Activated T-cell treated with anti-CD3 and anti-CD28 coated beads, Interleukin-2, amount 50 U/mL, for 24 hours (primary cell): ENCODE measurements at places on chromosomes 16 and 17.

DNA sequence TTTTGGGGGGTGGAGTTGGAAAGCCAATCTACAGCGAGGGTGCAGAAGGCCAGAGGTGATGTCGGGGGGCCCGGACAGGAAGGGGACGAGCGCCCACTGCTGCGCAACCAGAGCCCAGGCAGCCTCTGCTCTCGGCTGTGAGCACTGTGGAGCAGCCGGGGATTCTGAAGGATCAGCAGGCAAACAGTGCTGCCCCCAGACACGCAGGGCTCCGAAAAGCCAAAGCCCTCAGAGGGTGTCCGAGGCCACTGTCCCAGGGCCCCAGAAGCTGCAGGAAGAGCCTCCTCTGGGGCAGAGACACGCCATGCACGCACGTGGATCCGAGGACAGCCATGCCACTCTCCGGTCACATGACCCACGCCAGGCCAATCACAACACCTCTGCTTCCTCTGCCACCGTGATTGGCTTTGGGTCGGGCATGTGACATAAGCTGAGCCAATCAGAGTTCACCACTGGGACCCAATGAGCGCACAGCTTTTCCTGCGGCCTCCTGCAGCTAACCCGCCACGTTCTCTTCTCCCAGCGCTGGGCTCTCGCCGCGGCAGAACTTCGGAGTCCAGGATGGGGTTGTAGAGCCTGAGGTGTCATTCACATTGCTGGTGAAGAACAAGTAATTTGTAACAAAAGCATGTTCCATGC lies 40.7 kb downstream of the ACTG1 start:
- no peak for DNase-seq

DNA sequence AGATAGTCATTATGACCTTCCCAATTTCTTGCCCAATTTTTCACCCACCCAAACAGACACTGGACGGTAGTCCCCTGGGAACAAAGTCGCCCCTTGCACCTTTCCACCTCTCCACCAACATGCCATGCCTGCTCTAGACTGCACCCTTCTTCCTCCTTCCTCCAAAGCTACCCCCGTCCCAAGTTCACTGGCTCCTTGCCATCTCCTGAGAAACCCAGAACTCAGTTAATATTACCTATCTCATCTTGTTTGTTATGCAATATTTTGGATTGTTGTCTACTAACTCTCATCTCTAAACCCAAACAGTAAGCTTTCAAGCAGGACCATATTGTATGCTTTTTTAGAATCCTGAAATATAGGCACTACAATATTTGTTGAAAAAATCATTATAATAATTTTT lies 63.3 kb downstream of the USP31 start:
- DNase-seq = no peak

DNA sequence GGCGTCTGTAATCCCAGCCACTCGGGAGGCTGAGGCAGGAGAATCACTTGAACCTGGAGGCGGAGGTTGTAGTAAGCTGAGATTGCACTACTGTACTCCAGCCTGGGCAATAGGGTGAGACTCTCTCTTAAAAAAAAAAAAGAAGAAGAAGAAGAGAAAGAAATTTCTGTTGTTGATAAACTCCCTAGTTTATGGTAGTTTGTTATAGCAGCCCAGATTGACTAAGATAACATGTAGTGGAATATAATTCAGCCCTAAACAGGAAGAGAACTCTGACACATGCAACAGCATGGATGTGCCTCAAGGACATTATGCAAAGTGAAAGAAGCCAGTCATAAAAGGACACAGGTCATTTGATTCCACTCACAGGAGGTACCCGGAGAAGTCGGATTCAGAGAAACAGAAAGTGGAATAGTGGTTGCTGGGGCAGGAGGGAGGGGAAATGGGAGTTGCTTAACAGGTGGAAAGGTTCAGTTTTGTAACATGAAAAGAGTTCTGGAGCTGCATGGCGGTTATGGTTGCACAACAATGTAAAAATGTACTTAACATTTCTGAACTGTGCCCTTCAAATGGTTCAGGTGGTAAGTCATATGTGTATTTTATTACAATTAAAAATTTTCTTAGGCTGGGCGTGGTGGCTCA lies 26.0 kb upstream of the PRM1 start:
- DNase-seq = no peak

GRCh38 chr16:12484972-12485371 lies 318.7 kb downstream of the CPPED1 start:
- DNase-seq = no peak

DNA sequence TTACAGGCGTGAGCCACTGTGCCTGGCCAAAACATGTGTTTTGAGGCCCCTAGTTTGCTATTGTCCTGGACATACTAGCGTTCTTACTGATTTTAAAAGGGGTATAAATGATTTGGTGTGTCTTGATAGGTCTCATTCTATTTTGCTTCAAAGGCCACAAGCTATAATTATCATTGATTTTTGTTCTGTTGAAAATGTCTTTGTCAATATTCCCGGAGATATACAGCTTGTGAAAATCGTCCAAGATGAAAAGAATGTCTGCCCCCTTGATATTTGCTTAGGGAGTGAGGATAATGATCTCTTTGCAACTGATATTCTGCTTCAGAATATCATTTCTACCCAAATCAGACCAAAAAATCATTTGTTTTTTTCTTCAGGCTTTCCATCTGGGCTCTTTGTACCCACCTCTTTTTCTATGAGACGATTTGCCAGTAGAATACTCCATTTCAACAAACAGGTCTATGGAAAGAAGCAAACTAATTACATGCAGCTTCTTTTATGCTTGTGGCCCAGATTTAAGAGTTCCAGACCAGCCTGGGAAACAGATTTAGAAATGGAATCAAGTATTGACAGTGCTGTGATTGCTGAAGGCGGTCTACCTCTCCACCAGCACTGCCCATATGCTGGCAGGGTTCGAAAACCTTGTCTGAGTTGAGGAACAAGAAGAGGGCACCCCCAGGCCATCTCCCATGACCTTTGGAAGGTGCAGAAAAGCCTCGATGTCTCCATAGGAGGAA lies 14.1 kb upstream of the ST6GALNAC1 start:
- DNase-seq = no peak

GRCh38 chr16:78505544-78506366 lies 406.3 kb downstream of the WWOX start:
- no peak for DNase-seq

GRCh38 chr17:613725-614124 lies 100.9 kb downstream of the VPS53 start:
- DNase-seq = no peak
